Epithelial cell of prostate (primary cell): ENCODE measurements at places on chromosomes 1 and 21.

- no peak for DNase-seq
Observed at GRCh38 chr1:190373705-190374336, 103.8 kb downstream of the BRINP3 start.

- DNase-seq: no peak
Observed at GRCh38 chr1:9246841-9247785, 12.5 kb downstream of the H6PD start.

- DNase-seq: no peak
Observed at GRCh38 chr1:226526801-226527595, 21.6 kb upstream of the STUM start.

GRCh38 chr1:66237042-66237441 lies 296.9 kb upstream of the SGIP1 start:
- DNase-seq: no peak

GRCh38 chr1:9186082-9186859 lies 48.3 kb upstream of the H6PD start:
- DNase-seq: no peak

DNA sequence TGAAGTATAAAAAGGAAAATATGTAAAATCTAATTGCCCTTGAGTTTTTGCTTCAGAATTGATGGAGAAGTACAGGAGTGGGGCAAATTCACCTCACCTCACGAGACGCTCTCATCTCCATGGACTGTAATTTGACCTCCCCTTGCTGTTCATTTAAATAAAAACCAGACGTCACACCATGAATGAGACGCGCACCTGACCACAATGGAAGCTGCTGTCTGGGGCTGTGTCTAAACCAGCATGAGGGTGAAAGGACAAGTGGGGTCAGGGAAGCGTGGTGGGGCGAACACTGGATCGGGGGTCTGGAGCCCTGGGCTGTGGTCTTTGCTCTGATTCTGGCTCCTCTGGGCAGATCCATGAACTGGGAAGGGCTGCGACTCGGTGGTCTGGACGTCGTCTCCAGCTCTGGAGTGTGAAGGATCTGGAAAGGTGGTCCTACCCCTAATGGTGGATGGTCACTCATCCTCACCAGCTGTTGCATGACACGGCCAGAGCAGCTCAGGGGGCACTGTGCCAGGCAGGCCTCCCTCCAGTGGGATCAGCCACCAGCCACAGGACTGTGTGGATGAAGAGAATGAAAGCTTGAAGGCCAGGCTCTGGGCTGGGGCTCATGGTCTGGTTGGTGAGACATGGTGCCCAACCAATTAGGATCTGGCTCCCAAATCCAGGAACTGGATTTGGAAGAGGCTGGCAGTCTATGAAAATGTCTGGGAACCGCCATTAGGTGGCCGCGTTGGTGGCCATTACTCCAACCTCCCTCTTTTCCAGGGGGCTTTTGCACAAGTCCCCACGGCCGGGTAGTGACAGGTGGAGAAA lies 728.6 kb downstream of the PTPRU start:
- DNase-seq: no peak

GRCh38 chr1:201946224-201946908 lies at the start of gene LMOD1:
Gene LMOD1 (minus strand): TSS chr1:201946548. CDS start chr1:201946340, 208 bp downstream.
- no peak for DNase-seq

GRCh38 chr1:231603598-231604275 lies 22.9 kb upstream of the DISC1 start:
- no peak for DNase-seq

DNA sequence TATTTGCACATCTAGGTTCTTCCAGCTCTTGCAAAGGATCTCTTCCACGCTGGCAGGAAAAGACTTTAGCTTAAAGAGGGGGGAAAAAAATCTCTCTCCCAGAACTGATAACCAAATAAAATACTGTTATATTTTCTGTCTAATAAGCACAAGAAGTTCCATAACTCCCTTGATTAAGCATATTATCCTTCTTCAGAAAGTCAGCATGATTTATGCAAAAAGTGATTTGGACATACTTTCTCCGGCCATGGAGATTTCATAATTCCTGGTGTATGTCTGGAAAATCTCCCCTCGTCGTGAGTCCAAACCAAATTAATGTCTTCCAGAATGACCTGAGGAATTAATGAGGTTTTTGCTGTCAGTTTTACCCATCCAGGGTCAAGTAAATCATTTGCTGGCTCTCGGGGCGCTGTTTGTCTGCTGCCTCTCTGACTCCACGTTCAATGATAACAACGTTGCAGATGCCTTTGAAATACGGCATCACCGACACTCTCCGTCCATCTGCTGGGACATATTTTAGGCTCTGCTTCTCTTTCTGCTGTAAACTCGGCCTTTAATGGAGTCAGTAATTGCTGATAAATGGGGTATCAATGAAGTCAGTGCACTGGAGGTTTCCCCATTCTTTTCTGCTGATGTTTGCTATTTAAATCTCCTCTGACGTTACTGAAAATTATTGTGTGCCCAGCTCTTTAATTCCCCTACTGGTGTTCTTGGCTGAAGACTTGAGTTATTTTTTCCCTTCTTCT lies 112.9 kb downstream of the HLX start:
- DNase-seq: no peak

- no peak for DNase-seq
Observed at GRCh38 chr1:230986976-230987375, 8.1 kb downstream of the ARV1 start.

DNA sequence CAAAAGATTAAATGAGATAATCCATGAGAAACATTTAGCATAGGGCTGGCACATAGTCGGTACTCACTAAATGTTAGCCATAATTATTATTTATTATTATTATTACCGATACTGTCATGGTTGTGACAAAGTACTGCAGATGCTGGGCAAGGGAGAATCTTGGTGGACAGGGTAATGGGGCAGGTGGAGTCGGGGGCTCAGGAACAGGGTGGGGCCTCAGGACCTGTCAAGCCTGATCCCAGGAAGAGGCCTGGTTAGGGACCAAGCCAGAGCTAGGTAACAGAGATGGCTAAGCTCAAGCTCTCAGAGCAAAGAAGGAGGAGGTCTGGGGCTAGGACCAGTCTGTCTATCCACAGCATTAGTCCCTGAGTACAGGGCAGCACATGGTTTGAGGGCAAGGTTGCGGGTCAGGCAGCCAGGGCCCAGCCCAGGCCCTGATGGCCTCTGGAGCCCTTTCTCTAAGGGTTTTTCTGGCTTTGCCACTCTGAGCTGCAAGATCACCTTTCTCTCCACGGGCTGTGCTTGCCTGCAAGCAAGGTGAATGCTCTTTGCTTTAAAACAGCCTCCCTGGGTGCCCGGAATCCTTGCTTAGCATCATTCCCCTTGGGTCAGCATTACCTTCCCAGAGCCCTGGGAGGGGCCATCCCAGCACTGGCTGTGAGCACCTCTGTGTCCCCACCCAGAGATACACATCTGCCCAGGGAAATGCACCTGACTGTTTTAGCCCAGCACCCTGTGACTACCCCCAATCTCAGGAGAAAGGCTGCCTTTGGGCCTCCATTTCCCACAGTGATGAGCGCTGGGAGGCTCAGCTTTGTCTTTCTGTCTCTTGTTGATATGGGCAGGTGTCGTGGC lies 572.0 kb downstream of the PTPRU start:
- DNase-seq: no peak
